ENCODE measurements at places on chromosomes 4 and X.

DNA sequence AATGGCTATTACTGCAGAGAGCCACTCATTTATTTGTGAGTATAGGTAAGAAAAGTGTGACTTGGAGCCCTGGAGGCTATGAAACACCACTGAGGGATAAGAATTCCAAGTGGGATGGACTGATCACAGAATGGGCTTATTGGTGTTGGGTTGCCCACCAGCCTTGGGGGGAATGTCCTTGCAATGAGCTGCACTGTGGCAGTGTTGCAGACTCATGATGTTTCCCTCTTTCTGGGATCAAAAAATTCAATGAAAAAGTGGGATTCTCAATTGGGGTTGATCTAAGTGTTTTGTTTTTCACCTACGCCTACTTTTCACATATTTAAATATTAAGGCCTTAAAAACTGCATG lies 1024.5 kb upstream of the PCDH10 start:
- no peak for DNase-seq

GRCh38 chrX:129777218-129778030 lies 2.3 kb upstream of the SASH3 start:
- DNase-seq, result no peak

DNA sequence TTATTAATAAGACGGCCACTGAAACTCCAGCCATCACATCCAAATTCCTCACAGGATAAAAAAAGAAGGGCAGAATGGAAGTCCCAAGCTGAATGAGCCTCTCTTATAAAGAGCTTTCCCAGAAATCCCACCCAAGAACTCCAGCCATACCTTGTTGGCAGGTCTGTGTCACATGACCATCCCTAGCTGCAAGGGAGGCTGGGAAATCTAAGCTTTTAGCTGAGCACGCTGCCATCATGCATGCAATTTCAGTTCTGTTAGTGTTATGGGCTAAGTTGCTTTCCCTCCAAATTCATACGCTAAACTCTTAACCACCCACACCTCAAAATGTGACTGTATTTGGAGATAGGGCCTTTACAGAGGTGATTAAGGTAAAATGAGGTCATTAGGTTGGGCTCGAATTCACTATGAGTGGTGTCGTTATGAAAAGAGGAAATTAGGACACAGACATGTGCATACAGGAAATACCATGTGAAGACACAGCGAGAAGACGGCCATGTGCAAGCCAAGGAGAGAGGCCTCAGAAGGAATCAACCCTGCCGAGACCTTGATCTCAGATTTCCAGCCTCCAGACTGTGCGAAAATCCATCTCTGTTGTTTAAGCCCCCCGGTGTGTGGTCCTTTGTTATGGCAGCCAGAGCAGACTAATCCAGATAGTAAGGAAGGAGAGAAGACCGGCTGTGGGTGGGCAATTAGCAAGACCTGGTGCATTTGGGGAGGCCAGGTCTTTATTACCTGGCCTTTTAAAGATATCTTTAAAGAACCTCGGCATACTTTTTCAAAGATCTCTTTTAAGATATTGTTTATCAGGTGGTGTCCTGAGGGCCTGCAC lies 317.6 kb downstream of the BCOR start:
- DNase-seq, result no peak

DNA sequence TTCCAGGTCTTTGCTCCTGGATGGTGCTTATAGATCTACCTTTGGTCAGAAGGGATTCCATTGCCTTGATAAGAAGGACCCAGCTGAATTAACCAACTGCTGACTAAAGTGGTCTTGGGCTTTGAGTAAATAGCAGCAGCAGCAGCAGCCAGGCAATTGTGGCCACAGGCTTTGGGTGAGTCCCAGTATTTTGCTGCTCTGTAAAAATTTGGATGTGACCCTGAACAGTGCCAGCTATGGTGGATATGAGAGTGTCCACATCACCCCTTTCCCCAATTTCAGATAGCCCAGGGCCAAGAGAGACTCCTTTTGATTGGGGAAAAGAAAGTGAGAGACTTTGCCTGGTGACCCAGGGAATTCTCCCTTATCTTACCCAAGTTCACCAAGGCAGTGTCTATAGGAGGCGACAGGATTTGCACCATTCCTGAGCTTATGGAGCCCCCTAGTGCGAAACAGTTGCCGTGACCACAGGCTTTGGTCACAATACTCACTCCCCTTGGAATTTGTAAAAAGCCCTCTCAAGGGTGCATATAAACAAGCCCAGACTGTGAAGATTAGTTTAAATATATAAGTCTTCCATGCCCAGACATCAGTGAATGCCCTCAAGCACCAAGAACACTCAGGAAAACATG lies 518.0 kb downstream of the TMA16 start:
- DNase-seq, result no peak

GRCh38 chrX:30779453-30780030 lies 109.5 kb downstream of the TAB3 start:
- no peak for DNase-seq

GRCh38 chrX:29376584-29376983 lies 789.3 kb downstream of the IL1RAPL1 start:
- DNase-seq, result no peak

DNA sequence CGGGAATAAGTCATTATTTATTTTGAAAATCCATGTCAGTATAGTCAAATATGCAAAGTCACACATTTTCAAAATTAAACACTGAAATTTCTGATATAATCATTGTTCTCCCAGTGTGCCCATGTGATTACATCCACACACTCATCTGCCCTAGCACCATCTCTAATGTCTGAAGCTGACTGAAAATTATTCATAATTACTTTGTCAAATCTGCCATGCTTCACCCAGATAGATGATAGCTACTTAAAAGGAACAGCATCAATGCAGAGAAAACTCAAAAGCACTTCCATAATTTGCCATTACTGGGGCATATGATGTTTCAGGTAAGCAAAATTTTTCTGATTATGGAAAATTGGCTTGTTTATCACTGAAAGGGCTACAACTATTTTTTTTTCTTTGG lies 1433.3 kb upstream of the IGFBP7 start:
- DNase-seq, result peak; percentile 33

DNA sequence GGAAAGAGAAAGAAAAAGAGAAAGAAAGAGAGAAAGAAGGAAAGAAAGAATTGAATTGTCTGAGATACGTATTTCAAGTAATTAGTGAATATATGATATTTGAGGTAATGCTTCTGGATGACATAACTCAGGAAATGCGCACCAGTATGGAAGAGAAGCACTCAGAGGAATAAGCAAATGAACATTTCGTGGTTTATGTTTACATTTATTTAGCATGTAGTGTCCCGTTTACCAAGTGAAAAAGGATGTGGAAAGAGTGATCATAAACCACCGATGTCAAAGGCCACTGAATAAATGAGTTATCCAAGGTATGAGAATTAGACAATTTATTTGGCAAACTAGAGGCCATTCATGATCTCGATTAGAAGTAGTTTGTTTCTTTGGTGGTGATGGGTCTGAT lies 200.4 kb downstream of the ARAP2 start:
- DNase-seq, result no peak

DNA sequence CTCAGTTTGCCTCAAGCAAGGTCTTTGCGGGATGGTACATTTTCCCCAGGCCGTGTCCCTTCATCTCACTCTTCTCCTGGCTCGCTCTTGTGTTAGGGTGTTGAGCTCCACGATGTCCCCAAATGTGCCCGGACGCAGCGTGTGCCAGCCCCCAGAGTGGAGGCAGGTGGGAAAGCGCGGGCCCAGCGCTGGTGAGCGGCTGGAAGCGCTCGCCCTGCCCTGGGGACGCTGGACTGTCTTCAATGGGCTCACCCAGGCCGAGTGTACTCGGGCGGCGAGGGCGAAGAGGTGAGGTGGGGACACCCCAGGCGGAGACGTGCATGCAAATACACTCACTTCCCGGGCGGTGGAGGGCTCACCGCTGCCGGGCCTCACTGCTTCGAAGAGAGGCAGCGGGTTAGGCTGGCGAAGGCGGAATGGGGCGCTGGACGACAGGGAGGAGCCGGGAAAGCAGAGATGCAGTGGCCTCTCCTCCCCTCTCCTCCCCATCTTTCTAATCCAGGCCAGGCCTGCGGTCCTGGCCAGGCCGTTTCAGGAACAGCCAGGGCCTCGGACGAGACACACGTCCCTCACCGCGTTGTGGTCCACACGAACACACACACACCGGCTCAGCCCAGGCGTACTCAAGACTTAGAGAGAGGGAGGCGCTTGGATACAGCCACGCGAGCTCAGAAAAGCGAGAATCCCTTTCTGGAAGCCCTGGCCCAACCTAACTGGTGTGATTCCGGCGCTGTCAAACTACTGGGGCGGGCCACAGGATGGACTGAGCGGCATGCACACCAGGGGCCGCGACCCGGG lies 2.2 kb downstream of the NKX6-1 start:
- DNase-seq, result no peak

DNA sequence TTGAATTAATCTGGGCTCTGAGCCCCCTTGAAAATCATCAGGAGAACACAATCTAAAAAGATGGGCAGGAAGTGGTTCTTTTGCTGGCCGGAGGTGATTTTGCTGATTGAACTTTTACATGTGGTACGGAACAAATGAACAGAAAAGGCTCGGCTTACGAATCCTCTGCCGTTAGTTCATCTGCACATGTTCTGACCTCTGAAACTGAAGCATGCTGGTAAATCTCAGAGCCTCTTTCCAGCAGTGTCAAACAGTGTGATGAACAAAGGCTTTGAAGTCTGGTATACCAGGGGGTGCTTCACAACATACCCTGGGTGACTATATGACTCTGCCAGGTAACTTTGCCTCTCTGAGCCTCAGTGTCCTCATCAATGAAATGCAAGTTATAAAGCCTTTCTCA lies 194.2 kb upstream of the C1QTNF7 start:
- DNase-seq, result no peak

GRCh38 chr4:128601991-128602695 lies 207.4 kb upstream of the JADE1 start:
- DNase-seq, result peak; percentile 17

GRCh38 chrX:13491061-13491460 lies 78.3 kb upstream of the EGFL6 start:
- DNase-seq, result no peak

GRCh38 chr4:33696586-33696985 lies 2547.7 kb downstream of the ARAP2 start:
- DNase-seq, result no peak

GRCh38 chr4:20816287-20816686 lies 116.0 kb downstream of the PACRGL start:
- no peak for DNase-seq

DNA sequence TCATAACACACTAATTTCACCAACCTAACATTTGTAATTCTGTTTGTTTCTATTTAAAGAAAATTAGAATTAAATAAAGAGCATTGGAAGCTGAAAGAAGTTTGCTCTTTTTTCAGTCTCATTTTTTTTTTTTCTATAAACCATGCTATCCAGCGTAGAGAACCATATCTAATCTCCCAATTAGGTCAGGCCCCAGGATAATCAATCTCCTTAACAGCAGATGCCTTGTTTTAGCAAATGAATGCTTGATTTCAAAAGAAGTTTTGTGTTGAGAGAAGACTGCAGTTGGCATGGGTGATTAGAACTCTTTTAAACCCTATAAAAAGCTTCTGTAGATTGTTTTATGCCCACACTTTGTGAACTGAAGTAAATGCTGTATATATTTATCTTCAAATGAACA lies 15.6 kb upstream of the MAD2L1 start:
- no peak for DNase-seq

DNA sequence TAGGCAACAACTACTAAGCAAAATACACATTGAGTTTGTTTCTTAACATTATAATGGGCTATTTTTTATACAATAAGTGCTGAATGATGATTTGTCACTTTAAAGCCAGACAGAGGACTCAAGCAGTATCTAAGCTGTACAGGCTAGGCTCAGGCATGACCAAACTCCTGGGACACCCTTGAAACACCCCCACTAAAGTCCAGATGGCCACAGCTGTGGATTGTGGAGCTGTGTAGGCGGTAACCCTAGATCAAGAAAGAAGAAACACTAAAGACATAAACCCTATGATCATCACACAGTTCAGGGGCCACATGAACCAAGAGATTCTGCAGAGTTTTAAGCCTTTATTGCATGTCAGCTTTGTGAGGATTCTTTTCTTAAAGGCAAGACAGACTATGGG lies 25.1 kb downstream of the TAB3 start:
- DNase-seq, result no peak

GRCh38 chr4:20351360-20352162 lies 99.9 kb downstream of the SLIT2 start:
- DNase-seq, result no peak

DNA sequence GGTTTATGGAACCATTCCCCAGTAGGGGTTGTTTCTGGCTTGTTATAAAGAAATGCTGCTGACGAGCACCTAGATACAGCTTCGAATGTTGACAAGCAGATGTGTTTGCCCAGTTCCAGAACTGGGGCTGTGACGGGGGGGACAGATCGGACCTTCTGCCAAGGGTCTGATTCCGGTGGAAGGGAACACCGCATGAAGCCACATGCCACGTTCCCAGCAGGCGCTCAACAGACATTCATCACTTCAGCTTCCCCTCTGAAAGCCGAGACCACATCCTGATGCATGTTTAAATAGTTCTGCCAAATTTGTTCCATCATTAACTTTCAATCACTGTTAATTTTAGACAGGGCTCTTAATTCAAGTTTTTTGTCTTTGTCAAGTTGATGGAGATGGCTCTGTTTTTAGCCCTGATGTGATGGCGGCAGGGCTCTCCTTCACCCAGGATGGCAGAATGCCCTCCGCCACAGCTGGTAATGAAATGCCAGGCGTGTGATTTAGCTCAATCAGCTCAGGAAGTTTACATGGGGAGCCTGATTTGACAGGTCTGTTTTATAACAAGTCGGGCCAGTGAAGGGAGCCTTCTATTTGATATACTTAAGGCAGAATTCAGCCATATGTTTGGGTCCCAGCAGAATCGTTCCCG lies 57.4 kb downstream of the PSAPL1 start:
- DNase-seq, result no peak

DNA sequence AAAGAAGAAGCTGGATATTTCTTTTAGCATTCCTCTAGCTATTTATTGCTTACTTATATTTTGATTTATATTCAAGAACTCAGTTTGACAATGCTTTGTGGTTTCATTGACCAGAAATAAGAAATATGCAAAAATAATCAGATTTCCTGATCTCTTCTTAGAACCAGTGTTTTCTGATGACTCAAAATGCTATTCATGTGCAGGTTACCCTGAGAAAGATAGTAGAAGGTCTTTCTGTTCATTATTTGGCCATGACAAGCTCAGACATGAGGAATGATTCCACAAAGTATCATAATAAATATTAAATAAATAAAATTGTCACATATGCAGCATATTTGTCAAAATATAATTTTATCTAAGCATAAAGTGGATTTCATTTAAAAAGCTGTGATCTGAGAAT lies 24.1 kb downstream of the ADH7 start:
- DNase-seq, result no peak

- no peak for DNase-seq
These were observed 425.4 kb downstream of the BCOR start for GRCh38 chrX:39672405-39672804.

DNA sequence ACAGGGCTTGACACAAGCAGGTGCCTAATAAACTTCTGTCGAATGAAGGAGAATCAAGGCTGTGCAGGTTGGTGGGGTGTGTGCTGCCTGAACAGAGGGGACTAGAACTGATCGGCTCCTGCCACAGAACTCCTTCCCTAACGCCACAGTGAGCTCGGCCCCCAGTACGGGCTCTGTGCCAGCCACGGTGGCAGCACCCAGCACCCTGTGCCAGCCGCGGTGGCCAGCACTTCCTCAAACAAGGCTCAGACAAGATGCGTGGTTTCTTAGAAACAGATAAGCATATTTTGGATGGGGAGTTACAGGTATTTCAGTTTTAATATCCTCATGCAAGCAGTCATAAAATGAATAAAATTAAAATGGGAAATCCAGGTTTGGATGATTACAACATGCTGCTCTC lies 26.0 kb upstream of the C4orf50 start:
- no peak for DNase-seq

- DNase-seq, result no peak
These were observed 56.5 kb downstream of the BMPR1B start for GRCh38 chr4:94814237-94814636.

- DNase-seq, result no peak
These were observed 7.9 kb downstream of the MAGEB18 start for GRCh38 chrX:26146024-26146423.
